ENCODE measurements at places on chromosomes 7 and 10.

DNA sequence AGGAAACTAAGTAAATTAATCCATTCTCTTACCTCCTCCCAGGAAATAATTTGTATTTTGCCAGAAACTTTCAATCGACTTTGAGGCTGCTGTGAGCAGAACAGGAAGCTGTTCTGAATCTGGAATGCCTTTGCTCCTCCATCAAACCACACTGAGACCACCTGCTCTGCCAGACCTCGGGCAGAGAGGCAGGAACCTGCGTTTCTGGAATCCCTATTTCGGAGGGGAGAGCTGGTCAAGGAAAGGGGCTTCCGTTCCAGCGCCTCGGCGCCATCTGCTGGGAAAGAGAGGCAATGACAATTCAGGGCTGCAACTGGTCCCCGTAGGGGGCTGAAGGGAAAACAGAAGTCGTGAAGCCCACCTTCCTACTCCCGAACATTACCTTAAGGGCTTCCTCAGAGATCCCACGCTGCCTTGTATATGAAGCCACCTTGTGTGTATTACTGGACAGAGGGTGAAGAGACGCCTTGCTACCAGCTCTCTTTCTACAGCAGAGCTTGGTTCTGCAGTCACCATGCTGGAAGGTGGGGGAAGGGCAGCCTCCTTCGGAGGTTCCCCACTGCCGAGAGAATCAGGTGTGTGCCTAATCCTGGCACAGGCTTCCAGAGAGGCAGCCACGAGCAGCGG is 31.2 kb downstream of the ZNF467 start:
- DNase-seq: peak; percentile 58

- no peak for DNase-seq
These were observed 211.4 kb upstream of the KLF14 start for GRCh38 chr7:130945411-130945811.

- DNase-seq: no peak
These were observed 81.9 kb downstream of the CHST15 start for GRCh38 chr10:124011464-124011863.

DNA sequence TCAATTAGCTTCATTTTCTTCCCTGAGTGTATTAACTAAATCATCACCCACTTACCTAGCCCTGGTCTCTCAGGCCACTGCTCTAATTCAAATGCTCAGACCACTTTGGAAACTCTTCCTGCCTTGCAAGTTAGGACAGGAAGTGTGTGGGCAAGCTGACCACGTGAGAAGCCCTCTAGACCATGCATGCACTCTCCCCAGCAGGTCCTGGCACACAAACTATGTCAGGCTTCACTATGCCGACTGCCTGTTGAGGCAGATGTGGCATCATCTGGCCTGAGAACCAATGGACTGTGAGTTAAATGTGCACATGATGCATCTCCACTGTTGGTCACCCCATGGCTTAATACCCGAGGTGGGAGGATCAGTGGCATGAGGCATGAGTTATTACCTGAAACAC is 439.6 kb downstream of the GRID1 start:
- DNase-seq: no peak

DNA sequence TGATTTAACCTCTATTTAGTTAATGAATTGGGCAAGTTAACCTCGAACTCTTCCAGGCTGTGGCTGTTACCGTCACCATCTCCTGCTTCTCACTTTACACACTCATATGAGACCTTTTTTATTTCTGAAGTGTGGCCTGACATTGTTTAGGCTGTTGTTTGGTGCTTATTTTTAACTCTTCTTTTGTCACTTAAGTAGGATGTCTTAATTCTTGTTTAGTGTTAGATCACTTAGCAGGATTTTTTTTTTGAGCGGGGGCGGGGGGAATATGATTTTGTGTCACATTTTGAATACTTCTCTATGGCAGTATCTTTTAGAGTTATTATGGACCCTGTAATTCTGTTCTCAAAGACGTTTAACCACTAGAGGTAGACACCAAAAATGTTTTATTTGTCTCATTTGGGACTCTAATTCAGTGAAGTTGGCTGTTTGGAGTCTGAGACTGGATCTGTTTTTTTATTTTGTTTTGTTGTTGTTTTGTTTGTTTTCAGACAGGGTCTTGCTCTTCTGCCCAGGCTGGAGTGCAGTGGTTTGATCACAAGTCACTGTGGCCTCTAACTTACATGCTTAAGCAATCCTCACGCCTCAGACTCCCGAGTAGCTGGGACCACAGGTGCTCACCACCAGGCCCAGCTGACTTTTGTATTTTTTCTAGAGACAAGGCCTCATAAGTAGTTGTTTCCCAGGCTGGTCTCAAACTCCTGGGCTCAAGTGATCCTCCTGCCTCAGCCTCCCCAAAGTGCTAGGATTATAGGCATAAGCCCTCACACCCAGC is 73.5 kb downstream of the CUX1 start:
- DNase-seq: no peak

- no peak for DNase-seq
These were observed 115.0 kb downstream of the PTPRN2 start for GRCh38 chr7:158472596-158472995.

DNA sequence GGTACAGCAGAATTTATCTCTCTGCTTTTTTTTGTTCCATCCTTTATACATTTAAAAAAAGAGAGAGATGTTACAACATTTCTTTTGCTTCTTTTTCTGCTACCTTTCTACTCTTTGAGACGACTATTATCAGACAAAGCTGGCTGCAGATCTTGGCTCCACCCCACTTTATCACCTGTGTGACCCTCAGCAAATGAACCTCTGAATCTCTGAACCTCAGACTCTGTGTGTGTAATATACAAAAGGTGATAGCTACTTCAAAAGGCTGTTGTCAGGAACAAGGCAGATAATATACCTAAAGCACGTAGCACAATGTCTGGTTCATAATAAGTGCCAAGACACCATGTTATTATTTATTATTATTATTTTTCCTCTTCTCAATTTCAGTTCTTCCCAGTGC is 32.6 kb upstream of the UBE2D1 start:
- DNase-seq: no peak

- DNase-seq: no peak
These were observed 54.8 kb downstream of the PPP1R17 start for GRCh38 chr7:31741852-31742251.

DNA sequence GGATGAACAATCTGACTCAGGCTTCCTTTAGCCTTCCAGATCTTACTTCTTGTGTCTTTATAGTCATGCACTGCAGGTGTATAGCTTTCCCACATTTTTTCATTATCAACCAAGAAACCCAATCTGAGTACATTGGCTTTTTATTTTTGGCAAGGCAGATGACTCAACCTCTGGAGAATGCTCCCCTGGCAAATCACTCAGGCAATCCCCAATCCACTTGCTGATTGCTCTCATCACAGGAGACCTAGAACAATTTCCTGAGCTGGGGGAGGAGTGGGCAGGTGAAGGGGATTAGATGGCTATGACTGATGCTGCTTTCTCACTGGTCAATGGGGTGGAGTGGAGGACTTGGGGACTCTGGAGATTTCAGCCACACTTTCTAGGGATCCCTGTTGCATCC is 134.4 kb downstream of the SLC16A9 start:
- no peak for DNase-seq

Measured in T47D (cell line).